ENCODE measurements at places on chromosomes 7 and 10. TPM values are rescaled to one million over a fixed set of nuclear protein-coding genes. Genes with fewer than 3 reads are reported as not detected.

RET gene
- 0.82 TPM for polyA plus RNA-seq

GRCh38 chr10:17241611-17242333 lies 13.7 kb downstream of the VIM start:
- DNase-seq, result no peak

TIAL1 gene
- polyA plus RNA-seq, result 80.4 TPM

GRCh38 chr7:21476429-21476828 lies 48.5 kb downstream of the SP4 start:
- no peak for DNase-seq

FZD8 gene
- 4.8 TPM for polyA plus RNA-seq

GRCh38 chr7:122719010-122719578 lies 16.4 kb upstream of the RNF148 start:
- no peak for DNase-seq

GRCh38 chr7:155007947-155008346 lies 5.0 kb upstream of the PAXIP1 start:
- DNase-seq, result no peak

DNA sequence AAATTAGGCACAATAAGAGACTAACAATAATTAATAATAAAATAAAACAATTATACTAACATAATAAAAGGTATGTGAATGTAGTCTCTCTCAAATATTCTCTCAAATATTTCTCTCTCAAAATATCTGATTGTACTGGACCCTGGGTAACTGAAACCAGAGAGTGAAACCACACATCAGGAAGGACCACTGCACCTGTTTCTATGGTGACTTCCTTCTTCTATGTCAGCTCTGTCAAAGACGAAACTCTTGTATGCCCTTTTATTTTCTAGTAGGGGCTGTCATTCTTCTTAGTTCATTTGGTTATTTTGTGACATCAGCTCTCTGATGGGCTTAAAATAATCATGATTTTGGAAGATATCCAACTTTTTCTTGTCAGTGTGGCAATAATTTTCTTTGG lies 428.0 kb upstream of the TPK1 start:
- no peak for DNase-seq

- no peak for DNase-seq
Measured at GRCh38 chr10:129743738-129744133, 220.3 kb downstream of the EBF3 start.

DNA sequence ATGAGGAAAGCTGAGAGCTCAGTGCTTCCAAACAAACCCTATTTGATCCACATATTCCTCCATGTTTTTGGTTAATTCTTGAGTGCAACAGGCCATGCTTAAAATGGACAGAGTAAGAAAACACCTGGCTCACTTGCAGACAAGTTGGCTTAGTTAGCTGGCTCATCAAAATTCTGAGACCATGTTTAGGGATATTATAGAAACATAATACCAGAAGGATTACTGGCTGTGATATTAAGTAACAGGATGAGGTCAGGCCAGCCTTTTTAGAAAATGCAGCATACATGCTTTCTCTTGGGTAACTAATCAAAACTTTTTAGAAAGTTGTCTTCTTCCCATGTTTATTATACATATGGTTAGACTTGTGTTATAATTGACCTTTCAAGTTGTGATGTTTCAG lies 867.2 kb upstream of the LRRTM3 start:
- no peak for DNase-seq

DNA sequence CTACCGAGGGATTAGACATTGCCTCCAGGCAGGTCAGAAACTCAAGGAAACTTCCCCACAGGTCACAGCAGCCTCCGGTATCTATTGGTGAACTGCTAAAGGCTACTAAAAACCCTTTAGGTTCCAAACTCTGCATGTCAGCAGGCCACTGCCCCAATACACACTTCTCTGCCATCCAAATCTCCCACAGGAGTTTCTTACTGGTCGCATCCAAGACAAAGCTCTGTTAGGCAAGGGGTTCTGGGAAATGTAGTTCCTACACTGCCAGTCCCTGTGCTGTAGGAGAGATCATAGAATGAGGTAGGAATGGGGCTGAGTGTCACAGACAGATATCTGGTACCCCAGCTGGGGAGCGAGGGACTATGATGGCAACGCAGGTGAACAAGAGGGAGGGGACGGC lies 757.0 kb upstream of the C7orf33 start:
- DNase-seq, result no peak

- no peak for DNase-seq
Measured at GRCh38 chr10:44963772-44964633, 4.4 kb downstream of the RASSF4 start.

GRCh38 chr10:51983481-51983880 lies 284.1 kb upstream of the CSTF2T start:
- no peak for DNase-seq

Measured in foreskin keratinocyte (primary cell).